Femur (tissue), 1 donor: ENCODE measurements at places on chromosomes 4 and X.

- no peak for DNase-seq
Observed at GRCh38 chr4:43682551-43682950, 766.1 kb downstream of the KCTD8 start.

GRCh38 chr4:13511101-13511500 is 27.0 kb upstream of the RAB28 start:
- DNase-seq = no peak

- no peak for DNase-seq
Observed at GRCh38 chrX:45850197-45850774, 649.6 kb upstream of the DIPK2B start.

DNA sequence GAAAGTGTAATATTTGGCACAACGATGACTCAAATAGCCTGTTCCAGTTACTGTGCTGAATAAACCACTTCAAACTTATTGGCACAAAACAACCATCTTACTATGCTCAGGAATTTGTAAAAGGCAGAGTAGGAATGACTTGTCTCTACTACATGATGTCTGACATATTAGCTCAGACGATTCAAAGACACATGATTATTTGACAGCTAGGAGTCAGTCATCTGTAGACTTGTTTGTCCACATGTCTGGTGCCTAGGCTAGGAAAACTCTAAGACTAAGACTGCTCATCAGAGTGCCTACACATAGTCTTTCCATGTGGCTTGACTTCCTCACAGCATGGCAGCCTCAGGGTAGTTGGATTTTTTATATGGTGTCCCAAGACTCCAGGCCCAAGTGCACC is 154.5 kb downstream of the FANCB start:
- no peak for DNase-seq

DNA sequence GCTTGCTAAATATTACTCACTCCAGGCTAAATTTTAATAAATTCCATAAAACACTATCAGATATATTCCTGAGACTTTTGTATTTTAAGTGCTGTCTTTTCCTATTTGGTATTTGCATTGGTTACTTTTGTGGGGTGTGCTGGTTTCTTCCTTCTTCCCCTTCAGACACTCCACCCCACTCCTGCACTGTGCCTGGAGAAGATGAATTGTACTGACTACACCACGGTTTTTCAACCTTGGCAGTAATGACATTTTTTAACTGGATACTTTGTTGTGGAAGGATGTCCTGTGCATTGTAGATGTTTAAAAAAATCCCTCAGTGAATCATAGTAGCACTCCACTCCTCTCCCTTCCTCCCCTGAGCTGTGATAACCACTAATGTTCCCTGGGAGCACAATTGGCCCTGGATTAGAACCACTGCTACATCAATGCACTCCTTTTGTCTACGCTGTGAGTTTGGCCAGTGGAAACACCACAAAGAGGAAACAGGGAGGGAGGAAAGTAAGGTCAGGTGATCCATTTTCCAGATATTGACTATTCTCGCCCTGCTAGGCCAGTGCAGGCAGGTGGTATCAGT is 36.3 kb downstream of the SNCA start:
- DNase-seq = no peak

- no peak for DNase-seq
Observed at GRCh38 chrX:18457000-18457399, 31.6 kb downstream of the CDKL5 start.

DNA sequence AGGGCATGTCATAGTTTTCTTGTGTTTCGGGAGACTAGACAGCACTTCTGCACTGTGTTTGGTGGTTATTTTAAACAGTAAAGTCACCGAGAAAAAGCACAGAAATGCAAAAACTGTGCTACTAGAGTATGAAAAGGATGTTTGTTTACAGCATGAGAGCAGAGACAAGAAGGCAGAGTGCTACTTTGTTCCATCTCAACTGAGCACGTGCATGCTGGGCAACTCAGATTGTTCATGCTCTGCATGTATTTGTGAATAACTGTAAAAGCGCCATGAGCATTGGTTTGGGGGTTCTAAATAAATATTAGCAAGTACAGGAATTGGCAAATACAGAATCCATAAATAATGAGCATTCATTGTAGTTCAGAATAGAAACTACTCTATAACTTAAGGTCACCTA is 7.4 kb downstream of the EVC start:
- no peak for DNase-seq

- no peak for DNase-seq
Observed at GRCh38 chr4:2689825-2690700, 66.1 kb downstream of the TNIP2 start.

DNA sequence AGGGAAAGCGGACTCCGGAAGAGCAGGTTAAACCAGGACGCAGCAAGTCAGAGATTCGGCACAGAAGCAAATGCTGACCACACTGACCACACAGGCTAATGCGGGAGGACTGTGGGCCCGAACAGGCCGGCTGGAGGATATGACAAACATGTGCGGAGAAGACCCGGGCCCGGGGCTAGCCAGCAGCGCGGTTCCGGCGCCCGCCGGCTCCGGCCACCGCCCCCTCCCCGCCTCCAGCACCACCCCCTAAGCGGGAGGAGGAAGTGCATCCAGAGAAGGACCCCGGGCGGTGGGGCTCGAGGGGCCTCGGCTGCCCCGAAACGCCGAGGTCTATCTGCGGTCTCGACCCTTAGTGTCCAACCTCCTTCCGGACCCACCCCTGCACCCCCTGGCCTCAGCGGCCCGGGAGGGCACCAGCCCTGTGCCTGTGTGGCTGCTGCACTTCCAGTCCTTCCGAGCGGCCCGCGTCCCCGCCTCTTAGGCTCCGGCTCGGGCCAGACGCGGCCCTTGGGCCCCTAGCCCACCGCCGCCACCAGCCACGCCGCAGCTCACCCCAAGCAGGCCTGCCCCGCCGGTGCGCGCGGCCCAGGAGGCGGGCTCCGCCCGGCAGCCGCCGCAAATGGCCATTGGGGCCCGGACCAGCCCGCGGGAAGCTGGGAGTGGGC is 2.1 kb downstream of the ELOVL6 start:
- peak; percentile 85 for DNase-seq

DNA sequence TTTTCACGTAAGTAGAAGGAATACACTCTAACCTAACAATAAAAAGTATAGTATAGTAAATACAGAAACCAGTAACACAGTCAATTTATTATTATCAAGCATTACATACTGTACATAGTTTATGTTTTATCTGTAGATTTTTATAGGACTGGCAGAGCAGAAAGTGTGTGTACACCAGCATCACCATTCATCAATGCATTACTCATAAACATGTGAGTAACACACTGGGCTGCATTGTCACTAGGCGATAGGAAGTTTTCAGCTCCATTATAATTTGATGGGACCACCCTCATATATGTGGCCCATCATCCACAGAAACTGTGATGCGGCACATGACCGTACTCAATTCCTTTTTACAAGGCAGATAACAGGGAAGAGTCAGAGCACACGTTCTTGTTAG is 137.8 kb upstream of the RBPJ start:
- no peak for DNase-seq

- peak; percentile 91 for DNase-seq
Observed at GRCh38 chr4:123555233-123555806, 158.7 kb downstream of the SPRY1 start.

DNA sequence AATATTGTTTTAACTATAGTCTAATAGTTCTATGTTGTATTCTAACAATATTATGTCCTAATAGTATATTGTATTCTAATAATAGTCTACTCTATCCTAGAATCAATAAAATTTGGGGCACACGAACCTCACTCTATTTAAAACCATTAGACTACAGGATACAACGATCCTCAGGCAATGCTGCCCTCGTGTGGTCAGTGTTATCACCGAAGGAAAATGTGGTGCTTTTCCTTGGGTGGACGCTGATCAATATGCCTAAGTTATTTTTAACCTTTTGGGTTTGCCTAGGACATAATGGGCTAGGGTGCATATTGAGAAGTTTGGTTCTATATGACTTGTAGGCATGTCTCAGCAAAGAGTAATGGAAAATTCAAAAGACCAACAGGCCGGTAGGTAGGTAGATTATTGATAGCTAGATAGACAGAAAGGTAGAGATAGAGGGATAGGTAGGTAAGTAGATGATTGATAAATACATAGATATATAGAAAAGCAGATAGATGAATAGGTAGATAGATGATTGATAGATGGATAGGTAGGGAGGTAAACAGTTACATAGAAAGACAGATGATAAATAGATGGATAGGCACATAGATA is 75.1 kb downstream of the PRKX start:
- DNase-seq = peak; percentile 62

GRCh38 chrX:8245411-8245810 is 74.3 kb upstream of the VCX2 start:
- DNase-seq = no peak

GRCh38 chr4:128675083-128675482 is 134.4 kb upstream of the JADE1 start:
- no peak for DNase-seq

DNA sequence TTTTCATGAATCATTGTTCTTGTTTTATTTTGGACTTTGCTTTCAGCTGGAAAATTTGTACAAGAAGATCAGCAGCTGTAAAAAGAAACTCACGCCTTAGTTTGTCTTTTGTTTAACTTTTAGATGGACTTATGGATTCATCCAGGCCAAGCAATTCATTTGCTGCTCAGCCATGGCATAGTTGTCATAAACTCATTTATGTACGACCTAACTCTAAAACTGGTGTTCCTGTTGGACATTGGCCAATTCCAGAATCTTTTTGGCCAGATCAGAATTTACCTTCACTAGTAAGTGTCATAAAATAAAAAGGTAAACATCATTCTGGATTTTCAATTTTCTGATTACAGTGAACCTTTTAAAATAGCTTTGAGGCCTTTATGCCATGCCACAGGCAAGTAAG is 29.1 kb downstream of the INTS6L start:
- DNase-seq = no peak

DNA sequence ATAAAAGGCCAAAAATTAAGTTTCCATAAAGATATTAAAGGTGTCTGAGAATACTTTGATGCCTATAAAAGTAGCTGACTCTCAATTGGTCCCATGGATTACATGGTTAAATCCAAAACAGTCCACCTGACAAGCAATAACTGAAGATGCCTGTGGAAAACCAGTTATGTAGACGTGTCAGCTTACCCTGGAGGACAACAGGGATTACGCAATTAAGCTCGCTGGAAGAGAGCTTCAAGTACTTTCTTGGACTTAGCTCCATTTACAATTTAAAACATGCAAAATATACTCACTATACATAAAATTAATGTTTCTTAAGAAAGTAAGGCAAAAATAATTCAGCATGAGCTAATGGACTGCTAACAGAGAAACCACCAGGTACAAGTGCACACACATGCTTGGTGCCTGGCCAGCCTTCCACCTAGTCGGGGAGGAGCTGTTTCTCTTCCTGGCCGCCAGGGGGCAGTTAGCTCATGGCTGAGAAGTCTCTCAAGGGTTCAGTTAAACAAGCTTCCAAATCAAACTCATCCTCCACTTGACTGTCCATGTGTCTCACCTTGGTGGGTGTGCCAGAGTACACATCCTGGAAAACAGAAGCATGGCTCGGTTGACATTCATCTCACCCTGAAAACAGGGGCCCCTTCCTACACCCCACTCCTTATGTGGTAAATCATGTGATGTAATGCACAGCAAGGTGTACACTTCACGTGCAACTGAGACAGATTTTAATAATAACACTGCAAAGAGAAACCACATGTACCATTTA is 9.2 kb upstream of the FAM53A start:
- peak; percentile 79 for DNase-seq

GRCh38 chr4:82728301-82728700 is 70.3 kb downstream of the SCD5 start:
- DNase-seq = no peak

DNA sequence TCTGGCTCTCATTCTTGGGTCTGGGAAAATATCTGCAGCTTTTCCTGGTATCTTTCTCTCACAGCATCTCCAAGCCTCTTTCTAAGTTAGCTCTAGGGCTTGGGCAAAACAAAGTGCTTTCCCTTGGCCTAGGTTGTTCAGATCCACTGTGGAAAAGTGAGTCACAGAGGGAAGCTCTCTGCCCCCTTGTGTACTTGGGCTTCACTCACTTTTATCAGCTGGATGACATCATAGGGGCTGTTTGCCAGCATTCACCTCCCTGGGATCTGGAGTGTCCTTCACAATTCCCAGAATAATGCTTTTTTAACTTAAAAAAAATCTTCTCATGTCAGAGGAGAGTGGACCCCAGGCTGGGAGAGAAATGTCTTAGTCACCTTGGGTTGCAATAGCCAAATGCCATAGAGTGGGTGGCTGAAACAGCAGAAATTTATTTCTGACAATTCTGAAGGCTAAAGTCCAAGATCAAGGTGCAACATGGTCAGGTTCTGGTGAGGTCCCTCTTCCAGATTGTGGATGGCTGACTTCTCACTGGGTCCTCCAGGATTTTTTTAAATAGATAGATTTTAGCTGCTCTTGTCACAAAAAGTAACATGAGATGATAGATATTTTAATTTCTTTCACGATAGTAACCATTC is 247.8 kb downstream of the SH2D1A start:
- DNase-seq = no peak

DNA sequence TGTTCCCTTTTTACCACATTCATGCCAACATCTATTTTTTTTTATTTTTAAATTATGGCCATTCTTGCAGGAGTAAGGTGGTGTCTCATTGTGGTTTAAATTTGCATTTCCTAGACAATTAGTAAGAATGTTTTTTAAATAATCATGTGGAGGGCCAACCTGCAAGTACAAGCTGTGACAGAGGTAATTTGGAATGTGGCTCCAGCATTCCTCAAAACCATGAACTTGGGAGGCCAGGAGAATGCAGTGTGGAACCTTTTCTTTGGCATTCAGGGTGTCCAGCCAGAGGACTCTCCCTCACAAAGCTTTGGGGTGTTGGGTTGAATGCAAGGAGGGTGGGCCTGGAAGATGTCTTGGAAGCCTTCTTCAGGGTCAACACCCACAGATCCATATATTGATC is 7.3 kb upstream of the TMEM185A start:
- no peak for DNase-seq

DNA sequence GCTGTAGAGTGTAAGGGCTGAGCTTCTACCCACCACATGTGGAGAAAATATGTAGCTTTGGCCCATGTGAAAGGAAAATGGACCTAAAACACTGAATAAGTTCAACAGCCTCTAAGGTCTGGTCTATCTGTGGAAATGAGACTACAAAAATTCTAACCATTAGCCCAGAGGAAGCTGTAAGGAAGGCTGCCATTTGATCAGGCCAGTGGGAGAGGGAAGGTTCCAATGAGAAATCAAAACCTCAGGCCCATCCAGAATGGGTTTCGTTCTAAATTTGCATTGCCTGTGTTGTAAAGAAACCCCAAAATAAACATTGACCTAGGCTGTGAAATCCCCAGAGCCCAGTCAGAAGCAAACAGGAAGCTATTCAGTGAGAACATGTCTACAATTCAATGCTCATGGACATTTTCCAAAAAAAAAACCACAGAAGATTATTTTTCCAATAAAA is 320.4 kb upstream of the SLC7A11 start:
- DNase-seq = peak; percentile 37

GRCh38 chrX:19842542-19842941 is 44.9 kb downstream of the SH3KBP1 start:
- no peak for DNase-seq
